ENCODE measurements at places on chromosomes 5 and 9. TPM values are rescaled to one million over a fixed set of nuclear protein-coding genes. Genes with fewer than 3 reads are reported as not detected.

DNA sequence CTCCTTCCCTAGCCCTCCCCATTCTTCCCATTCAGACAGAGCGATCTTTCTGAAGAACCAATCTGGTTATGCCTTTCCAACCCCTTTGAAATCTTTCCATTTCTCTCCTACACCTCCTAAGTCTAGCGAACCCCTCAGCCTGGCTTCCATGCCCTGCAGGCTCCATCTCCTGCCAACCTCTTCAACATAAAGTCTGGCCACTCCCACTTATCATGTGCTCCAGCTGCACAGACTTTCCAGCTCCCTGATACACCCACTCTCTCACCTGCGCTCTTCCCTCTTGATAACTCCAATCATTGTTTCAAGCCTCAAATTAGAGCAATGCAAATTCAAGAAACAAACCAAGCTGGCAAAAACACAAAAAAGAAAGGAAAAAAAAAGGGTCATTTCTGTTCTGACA, 3.8 kb upstream of the ORM1 start:
- DNase-seq = peak; percentile 20

DNA sequence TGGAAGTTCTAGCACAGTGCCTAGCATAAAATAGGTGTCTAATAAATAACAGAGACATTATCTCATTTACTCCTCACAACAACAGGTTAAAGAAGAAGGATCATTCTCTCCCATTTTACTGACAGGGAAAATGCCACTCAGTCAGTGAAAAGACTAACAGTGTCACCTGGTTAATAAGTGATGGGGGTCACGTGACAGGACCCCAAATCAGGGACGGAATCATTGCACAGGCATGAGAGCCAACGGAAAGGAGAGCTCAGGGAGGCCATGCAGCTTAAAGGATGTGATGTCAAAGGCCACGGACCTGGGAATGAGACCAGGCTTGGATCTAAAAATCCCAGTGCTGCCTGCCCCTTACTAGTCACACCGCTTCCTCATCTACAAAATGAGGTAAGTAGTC, 101.2 kb downstream of the BNC2 start:
- DNase-seq = no peak

- DNase-seq = peak; percentile 89
These were observed at the start of gene HBEGF for GRCh38 chr5:140346348-140347221. TSS of gene HBEGF (minus strand) at chr5:140346603. CDS start at chr5:140346328, 275 bp downstream.

The VAV2 gene
- total RNA-seq = 25.7 TPM

The ADRA1B gene
- total RNA-seq = 3.0 TPM

The RNF208 gene
- total RNA-seq = 4.4 TPM

GRCh38 chr5:88689668-88690408, 193.1 kb downstream of the MEF2C start:
- no peak for DNase-seq

DNA sequence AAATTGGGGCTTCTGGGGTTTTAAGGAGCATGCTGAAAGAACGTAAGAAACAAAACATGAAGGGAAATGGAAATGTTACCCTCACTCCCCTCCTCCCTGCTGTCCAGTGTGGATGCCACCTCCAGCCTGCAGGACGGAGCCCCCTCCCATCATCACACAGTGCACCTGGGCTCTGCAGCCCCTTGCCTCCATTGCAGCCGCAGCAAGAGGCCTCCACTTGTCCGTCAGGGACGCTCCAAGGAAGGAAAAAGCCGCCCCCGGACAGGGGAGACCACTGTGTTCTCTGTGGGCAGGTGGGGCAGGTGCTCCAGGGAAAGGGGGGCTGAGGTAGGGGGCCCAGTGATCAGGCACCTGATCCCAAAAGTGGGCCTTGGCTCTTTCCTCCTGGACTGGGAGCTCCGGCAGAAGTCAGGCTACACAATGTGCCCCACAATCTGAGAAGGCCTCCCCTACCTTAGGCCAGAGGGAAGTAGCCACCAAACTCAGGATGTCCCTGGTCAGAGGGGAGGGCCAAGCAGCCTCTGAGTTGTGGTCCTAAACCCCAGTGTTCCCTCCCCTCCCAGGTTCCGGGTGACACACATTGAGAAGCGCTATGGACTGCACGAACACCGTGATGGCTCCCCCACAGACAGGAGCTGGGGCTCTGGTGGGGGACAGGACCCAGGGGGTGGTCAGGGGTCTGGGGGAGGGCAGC, 2.7 kb downstream of the RELL2 start:
- no peak for DNase-seq

DNA sequence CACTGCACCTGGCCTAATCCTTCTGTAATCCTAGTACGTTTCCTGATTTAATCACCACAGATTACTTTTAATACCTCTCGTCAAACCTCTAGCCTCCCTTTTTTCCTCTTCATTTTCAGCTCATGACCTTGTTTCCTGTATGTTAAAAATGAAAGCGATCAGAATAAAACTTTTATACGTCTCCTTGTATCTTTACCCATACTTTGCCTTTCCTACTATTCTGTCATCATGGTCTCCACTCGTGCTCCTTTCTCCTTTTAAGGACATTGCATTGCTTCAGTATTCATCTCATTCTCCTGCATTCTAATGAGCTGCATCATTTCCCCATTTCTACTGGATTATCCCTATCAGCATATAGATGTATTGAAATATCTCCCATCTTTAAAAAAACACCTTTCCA, 8.5 kb downstream of the CDC42SE2 start:
- no peak for DNase-seq

GRCh38 chr5:141811287-141812155, 66.7 kb downstream of the PCDH1 start:
- peak; percentile 17 for DNase-seq

- DNase-seq = no peak
These were observed 5.8 kb upstream of the PAIP2 start for GRCh38 chr5:139335811-139336210.

- DNase-seq = no peak
These were observed 70.0 kb downstream of the SECISBP2 start for GRCh38 chr9:89388084-89388867.

- no peak for DNase-seq
These were observed 156.4 kb downstream of the DAB2IP start for GRCh38 chr9:121807823-121808278.

- no peak for DNase-seq
These were observed 42.0 kb upstream of the CDC42SE2 start for GRCh38 chr5:131221888-131222287.

- no peak for DNase-seq
These were observed 43.5 kb upstream of the CAVIN4 start for GRCh38 chr9:100534401-100534800.

The PTPRD gene
- 68.2 TPM for total RNA-seq

DNA sequence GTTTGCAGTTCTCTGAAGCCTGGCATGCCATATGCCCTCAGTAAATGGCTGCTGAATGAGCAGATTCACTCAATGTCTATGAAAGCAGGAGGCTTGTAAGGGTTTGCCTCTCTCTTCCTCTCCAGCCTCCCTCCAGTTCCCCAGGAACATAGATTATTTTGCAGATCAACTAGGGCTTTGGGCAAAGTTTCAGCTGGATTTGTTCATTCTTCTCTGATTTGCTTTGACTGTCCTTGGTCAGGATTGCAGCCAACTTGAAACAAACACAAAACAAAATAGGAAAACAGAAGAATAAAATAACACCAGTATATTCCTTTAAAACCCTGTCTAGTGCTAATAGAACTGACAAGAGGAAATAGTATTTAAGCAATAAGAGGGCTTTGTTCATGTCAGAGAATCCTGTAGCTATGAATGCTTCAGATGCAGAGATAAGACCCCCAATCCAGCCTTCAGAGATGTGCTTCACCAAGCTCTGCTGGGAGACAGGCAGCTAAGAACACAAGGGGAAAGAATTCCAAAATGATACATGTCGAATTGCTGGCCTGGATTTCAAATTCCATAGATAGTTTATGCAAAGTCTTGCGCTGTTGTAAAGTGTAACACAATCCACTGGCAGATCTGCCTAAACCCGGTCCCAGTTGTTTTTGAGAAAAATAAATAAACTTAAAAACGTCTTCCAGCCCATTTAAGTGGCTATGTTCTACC, 174.3 kb downstream of the PAPPA start:
- no peak for DNase-seq

DNA sequence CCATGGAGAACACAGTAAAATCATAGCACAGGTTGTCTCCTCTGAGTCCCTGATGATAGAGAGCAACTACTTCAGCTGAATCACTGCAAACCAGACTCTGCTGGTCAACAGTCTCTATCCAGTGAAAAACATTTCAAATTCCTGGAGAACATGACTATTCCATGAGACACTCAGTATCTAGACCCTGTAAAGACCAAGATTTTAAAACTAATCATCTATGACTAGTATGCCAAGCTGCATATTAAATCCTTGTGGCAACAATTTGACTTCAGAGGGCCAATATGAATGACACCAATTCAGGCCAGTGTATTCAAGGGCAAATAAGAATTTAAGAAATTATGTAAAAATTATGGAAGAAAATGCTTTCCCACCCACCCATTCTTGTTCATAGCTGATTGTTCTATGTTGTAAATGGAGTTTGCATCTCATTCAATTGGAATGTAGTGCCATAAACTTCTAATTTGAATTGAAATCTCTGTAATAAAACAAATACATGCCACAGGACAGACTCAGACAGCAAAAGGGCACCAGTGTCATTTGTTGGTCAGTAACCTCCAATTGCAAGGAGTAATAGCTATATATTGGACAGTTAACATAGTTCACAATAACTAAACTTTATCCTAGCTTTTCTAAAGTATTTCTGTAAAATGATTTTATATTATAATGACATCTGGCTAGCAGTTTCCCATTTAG, 80.1 kb upstream of the LPAR1 start:
- no peak for DNase-seq

- no peak for DNase-seq
These were observed 444.6 kb downstream of the ZNF608 start for GRCh38 chr5:124301850-124302249.

The CAVIN4 gene
- total RNA-seq = 4.2 TPM

The ANKRD18A gene
- 12.2 TPM for total RNA-seq

The GLDC gene
- total RNA-seq = 4.0 TPM

- no peak for DNase-seq
These were observed 114.2 kb downstream of the RGS3 start for GRCh38 chr9:113577525-113578261.

DNA sequence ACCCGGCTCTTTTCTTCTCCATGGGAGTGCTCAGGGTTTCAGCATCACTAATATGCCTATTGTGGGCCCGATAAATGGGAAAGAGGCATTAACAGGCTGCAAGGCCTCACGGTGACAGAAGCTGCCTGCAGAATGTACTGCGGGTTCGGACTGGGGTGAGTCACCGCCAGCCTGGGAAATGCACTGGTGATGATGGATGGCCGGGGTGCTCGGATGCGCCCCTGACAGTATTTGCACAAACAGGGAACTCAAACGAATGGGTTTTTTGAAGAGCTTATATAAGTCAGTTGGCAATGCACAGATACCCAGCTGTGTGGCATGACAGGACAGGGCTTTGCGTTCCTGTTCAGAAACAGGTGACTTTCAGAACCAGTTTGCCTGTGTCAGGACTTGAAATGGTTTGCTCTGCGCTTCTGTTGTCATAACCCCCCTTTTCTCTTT, 42.0 kb upstream of the PITX1 start:
- DNase-seq = no peak

GRCh38 chr5:169777159-169777558, 140.1 kb downstream of the DOCK2 start:
- DNase-seq = no peak

- no peak for DNase-seq
These were observed 153.6 kb upstream of the TYRP1 start for GRCh38 chr9:12539580-12539975.

The CDO1 gene
- 19.5 TPM for total RNA-seq

- no peak for DNase-seq
These were observed 25.1 kb upstream of the PPP2CA start for GRCh38 chr5:134250949-134251348.

DNA sequence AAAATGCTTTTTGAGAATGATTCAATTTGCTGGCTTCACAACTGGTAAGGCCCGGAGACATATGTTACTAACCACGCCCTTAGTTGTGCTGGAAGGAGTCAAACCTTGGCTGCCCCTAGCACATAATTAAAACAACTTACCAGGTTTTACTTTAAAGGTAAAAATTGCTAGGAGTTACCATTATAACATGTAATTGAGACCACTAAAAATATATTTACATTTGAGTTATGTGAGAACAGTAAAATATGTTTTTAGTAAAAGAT, 435.6 kb upstream of the CDH9 start:
- no peak for DNase-seq

The DAB2IP gene
- 48.5 TPM for total RNA-seq

The RABL6 gene
- total RNA-seq = 60.2 TPM

- DNase-seq = no peak
These were observed 9.3 kb downstream of the WHRN start for GRCh38 chr9:114496011-114496410.

DNA sequence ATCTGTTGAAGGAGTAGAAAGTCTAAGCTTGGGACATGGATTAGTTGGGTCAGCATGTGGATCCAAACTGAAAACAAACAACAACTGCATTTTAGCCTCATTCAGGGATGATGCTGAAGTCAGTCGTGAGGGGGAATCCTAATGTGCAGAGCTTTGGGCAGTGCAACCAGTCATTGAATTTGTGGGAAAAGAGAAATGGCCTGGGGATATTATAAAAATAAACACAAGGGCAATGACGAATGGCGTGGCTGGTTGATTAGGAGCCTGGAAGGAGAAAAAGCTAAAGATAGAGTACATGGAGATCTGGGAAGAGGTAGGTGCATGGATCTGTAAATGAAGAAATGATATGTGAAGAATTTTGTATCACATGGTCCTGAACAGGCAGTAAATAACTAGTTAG, 477.6 kb downstream of the TLE1 start:
- no peak for DNase-seq

The PCDHGA10 gene
- total RNA-seq = 17.1 TPM

The SYK gene
- total RNA-seq = 50.7 TPM

GRCh38 chr5:96431376-96432187, 1.5 kb downstream of the PCSK1 start:
- no peak for DNase-seq

DNA sequence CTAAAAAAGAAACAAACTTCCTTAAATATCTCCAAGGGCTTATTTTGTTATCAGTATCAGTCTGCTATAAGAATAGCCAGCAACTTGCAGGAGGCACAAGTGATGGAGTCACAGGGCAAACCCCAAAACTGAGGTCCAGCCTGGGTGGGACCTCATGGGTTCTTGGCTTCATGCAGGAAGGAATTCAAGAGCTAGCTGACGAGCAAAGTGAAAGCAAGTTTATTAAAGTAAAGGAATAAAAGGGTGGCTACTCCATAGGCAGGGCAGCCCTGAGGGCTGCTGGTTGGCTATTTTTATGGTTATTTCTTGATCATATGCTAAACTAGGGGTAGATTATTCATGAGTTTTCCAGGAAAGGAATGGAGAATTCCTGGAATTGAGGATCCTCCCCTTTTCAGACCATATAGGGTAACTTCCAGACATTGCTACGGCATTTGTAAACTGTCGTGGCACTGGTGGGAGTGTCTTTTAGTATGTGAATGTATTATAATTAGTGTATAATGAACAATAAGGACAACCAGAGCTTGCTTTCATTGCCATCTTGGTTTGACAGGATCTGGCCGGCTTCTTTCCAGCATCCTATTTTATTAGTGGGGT, 231.9 kb downstream of the ADAMTSL1 start:
- no peak for DNase-seq

- no peak for DNase-seq
These were observed 412.2 kb upstream of the CDH9 start for GRCh38 chr5:27450607-27451006.

The TEX48 gene
- total RNA-seq = not detected

- DNase-seq = no peak
These were observed 181.9 kb downstream of the ADAMTS6 start for GRCh38 chr5:65299861-65300260.

Measured in thyroid gland (tissue), 4 donors.